Lower lobe of right lung (tissue), 2 donors: ENCODE measurements at places on chromosomes 16 and 17. TPM values are rescaled to one million over a fixed set of nuclear protein-coding genes. Genes with fewer than 3 reads are reported as not detected.

DNA sequence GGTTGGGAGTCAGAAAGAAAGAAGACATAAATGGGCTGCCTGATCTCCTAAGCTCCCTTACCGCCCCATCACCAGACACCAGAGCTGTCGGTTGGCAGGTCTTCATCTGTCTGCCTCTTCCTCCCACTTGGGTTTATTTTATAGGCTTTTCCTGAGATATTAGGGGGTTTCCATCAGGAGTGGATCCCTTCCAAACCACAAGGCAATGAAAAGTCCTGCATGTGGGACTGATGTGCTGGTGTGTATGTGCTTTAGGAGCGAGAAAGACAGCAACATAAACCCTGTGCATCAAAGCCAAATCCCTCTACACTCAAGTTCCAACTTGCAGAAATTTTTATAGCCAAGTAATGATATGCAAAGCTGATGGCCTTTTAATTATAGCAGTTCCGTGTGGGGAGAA lies 389.5 kb downstream of the SLC39A11 start:
- no peaks in the 10 kb centered on the region for H3K27me3 ChIP-seq
- no peaks in the 10 kb centered on the region for H3K4me1 ChIP-seq
- no peak overlapping the region for H3K4me3 ChIP-seq
- no peak for DNase-seq

DNA sequence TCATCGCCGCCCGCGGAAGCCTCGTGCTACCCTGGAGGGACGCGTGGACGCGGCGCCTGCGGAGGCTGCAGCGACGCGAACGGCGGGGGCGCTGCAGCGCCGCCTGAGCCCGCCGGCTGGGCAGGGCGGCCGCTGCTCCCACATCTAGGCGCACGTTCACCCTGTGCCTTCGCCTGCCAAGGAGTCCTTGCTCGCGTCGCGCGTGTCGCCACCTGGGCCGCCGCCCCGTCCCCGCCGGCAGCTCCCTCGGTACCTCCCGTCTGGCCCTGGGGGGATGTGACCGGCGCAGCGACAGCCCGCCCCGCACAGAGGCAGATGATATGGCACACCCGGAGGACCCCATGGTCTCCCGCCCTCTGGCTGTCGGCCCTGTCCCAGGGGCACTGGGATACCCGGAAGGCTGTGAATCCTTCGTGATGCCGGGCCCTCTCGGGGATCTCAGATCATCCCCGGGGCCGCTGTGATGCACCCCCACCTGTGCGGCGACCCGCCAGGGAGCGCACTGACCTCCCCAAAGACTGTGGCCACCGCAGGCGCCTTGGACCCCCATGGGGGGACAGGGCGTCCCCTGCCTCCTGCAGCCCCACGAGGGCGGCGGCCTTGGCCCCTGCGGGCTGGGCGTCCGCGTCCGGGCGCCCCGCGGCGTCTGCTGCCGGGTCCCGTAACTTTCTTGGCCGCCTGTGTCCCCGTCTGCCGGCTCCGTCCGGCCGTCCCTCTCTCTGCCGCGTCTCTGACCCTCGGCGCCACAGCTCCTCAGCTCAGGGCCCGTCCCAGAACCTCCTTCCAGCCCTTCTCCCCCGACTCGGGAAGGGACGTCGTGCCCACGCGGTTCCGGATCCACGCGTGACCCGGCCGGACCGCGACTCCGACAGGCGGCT lies 689 bp upstream of the TBC1D24 start:
- H3K4me1 ChIP-seq, result peaks cover 40% of the 10 kb centered on the region
- DNase-seq, result peak; percentile 69
- peak overlapping the region; percentile 84 for H3K27ac ChIP-seq

- peak overlapping the region; percentile 90 for H3K27ac ChIP-seq
- H3K4me1 ChIP-seq, result peaks cover 43% of the 10 kb centered on the region
- H3K36me3 ChIP-seq, result peaks cover 38% of the 10 kb centered on the region
- peak overlapping the region; percentile 88 for H3K4me3 ChIP-seq
- no peaks in the 10 kb centered on the region for H3K27me3 ChIP-seq
Measured at GRCh38 chr16:30892670-30893416, 1.0 kb downstream of the BCL7C start.

DNA sequence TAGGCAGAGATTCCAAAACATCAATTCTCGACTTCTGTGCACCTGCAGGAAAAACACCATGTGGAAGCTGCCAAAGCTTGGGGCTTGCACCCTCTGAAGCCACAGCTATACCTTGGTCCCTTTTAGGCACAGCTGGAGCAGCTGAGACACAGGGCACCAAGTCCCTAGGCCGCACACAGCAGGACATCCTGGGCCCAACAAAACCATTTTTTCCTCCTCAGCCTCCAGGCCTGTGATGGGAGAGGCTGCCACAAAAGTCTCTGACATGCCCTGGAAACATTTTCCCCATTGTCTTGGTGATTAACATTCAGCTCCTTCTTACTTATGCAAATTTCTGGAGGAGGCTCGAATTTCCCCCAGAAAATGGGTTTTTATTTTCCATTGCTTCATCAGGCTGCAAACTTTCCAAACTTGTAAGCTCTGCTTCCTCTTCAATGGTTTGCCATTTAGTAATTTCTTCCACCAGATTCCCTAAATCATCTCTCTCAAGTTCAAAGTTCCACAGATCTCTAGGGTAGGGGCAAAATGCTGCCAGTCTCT lies 24.3 kb upstream of the COL1A1 start:
- H3K36me3 ChIP-seq, result no peaks in the 10 kb centered on the region
- H3K27ac ChIP-seq, result no peak overlapping the region
- no peak overlapping the region for H3K4me3 ChIP-seq

DNA sequence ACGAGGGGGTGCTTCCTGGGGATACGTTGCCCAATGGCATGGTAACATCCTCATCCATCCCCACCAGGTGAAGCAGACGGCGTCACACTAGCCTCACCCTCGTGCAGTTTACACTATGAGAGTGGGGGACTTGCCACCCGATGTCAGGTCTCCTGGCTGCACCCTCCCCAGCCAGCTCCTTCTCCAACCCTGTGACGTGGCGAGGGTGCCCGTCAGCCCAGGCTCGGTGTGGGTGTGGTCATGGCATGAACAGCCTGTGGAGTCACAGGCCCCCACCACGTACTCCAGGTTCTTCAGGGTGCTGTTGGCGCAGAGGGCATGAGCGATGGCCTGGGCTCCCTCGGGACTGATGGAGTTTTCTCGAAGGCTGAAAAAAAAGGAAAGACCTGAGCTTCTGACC lies 28.3 kb downstream of the NLRC3 start:
- no peaks in the 10 kb centered on the region for H3K27me3 ChIP-seq
- no peak for DNase-seq
- H3K27ac ChIP-seq, result no peak overlapping the region
- H3K4me1 ChIP-seq, result no peaks in the 10 kb centered on the region
- H3K4me3 ChIP-seq, result no peak overlapping the region

DNA sequence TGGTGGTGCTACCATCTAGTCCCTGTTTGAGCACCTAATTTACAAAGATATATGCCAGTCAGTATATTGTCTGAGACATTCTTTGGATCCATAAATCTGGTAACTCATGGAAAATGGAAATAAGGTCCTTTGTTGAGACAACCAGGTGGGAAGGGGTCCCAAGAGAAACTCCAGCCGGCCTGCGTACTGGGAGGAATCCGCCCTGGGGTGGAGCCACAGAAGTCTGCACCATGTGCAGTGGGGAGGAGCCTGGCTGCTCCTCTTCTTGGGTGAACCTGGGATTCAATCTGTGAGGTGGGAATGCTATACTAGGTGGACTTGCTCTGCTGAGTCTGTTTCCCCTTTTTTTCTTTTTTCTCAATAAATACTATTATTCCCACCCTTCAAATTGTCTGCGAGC lies 339.2 kb upstream of the TNRC6C start:
- no peak overlapping the region for H3K4me3 ChIP-seq
- no peaks in the 10 kb centered on the region for H3K36me3 ChIP-seq
- DNase-seq, result no peak
- no peak overlapping the region for H3K27ac ChIP-seq

GRCh38 chr16:27515874-27516353 lies 33.8 kb downstream of the GTF3C1 start:
- DNase-seq, result no peak
- peaks cover 81% of the 10 kb centered on the region for H3K36me3 ChIP-seq
- peaks cover 6% of the 10 kb centered on the region for H3K4me1 ChIP-seq
- no peak overlapping the region for H3K27ac ChIP-seq

DNA sequence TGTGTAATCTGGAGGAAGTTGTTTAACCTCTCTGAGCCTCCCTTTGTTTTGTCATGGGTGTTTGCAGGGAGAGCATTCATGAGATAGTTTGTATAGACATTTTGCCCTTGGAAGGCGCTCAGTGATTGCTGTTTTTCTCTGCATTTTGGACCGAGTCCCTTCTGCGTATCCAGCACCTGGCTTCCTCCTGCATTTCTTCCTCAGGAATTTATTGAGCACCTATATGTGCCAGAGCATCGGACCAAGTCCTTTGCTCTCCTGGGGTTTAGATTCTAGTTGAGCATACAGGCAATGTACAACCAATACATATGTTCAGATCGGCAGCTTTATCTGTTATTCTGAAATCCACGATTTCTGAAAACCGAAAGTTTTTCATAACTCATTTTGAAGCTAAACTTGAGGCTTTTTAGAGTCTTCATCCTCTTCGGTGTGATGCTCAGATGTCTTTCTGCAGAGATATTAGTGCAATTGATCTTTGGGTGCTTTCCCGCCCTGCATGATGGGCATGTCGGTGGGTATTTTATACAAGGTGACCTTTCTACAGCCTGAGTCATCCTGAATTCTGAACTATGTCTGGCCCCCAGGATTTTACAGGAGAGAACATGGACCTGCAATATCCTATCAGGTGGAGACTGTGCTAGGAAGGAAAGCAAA lies 4.1 kb downstream of the IL4R start:
- no peaks in the 10 kb centered on the region for H3K27me3 ChIP-seq
- peak overlapping the region; percentile 100 for H3K27ac ChIP-seq
- H3K4me1 ChIP-seq, result peaks cover 87% of the 10 kb centered on the region

- H3K4me3 ChIP-seq, result no peak overlapping the region
- no peak overlapping the region for H3K27ac ChIP-seq
- H3K4me1 ChIP-seq, result no peaks in the 10 kb centered on the region
- H3K36me3 ChIP-seq, result no peaks in the 10 kb centered on the region
Measured at GRCh38 chr17:51537996-51538550, 277.7 kb downstream of the UTP18 start.

- no peak overlapping the region for H3K27ac ChIP-seq
- H3K4me1 ChIP-seq, result peaks cover 9% of the 10 kb centered on the region
- H3K36me3 ChIP-seq, result peaks cover 24% of the 10 kb centered on the region
Measured at GRCh38 chr16:88710556-88710955, 4.3 kb downstream of the CTU2 start.

DNA sequence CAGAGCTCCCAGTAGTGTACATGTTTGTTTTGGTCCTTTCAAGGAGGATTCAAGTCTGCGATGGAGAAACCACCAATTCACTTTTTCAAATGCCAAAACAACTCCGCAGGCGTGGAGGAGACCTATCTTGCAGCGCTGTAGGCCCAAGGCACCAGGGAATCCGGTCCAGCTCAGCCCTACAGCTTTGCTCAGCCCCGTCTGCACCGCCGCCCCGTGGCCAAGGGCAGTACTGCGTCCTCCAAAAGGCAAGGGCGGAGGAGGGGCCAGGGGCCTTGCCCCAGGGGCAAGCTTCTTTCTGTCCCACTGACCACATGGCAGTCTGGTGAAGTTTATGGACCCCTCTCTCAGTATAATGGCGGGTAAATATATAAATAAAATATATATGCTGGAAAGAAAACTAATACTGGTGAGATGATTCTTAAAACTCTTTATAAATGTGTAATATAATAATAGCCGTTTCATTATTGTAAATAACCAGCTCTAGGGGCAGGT lies 709 bp upstream of the CD300LG start:
- H3K27me3 ChIP-seq, result no peaks in the 10 kb centered on the region
- no peak overlapping the region for H3K4me3 ChIP-seq
- H3K4me1 ChIP-seq, result peaks cover 21% of the 10 kb centered on the region

GRCh38 chr17:80182845-80183223 lies 13.0 kb downstream of the CARD14 start:
- H3K27me3 ChIP-seq, result no peaks in the 10 kb centered on the region
- no peaks in the 10 kb centered on the region for H3K36me3 ChIP-seq
- peaks cover 3% of the 10 kb centered on the region for H3K4me1 ChIP-seq
- no peak overlapping the region for H3K27ac ChIP-seq
- DNase-seq, result no peak

GRCh38 chr17:76840443-76840767 lies 27.8 kb upstream of the MGAT5B start:
- H3K27ac ChIP-seq, result no peak overlapping the region
- H3K27me3 ChIP-seq, result peaks cover 32% of the 10 kb centered on the region
- peaks cover 14% of the 10 kb centered on the region for H3K4me1 ChIP-seq
- no peak for DNase-seq
- H3K36me3 ChIP-seq, result no peaks in the 10 kb centered on the region

DNA sequence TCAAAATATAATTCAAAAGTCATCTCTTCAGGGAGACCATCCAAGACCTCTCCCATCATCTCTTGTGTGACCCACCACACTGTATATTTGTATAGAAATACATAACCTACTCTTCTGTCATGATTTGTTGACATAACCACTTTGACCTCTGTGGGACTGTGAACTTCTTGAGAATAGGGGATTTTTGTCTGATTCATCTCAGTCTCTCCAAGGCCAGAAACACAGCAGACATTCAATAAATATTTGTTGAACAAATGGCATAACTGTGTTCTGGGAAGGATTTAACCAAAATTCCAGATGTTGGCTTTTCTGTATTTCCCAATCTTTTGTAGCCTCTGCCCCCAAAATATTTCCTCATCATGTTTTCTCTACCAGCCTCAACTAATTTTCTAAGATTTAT lies 169.7 kb downstream of the CDH11 start:
- no peak overlapping the region for H3K4me3 ChIP-seq
- H3K36me3 ChIP-seq, result peaks cover 5% of the 10 kb centered on the region
- no peak overlapping the region for H3K27ac ChIP-seq
- no peaks in the 10 kb centered on the region for H3K27me3 ChIP-seq
- DNase-seq, result no peak

DNA sequence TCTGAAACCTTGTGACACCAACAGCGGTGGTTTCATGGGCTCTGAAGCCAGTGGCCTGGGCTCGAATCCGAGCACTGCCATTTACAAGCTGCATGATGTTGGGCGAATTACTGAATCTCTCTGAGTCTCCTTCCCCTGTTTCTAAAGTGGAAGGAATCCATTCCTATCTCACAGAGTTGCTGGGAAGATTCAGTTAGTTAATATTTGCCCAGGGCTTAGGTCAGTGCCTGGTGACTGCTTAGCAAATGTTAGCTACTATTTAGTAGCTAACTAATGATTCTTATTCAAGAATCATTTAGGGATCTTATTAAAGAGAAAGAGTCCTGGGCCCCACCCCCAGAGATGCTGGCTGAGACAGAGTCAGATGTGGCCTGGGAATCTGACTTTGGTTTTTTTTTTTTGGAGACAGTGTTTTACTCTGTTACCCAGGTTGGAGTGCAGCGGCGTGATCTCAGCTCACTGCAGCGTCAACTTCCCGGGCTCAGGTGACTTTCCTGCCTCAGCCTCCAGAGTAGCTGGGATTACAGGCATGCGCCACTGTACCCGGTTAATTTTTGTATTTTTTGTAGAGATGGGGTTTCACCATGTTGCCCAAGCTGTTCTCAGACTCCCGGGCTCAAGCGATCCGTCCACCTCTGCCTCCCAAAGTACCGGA lies 33.6 kb upstream of the RAI1 start:
- no peaks in the 10 kb centered on the region for H3K36me3 ChIP-seq
- H3K4me1 ChIP-seq, result no peaks in the 10 kb centered on the region
- H3K27me3 ChIP-seq, result no peaks in the 10 kb centered on the region
- no peak overlapping the region for H3K4me3 ChIP-seq
- H3K27ac ChIP-seq, result no peak overlapping the region

GRCh38 chr17:83109793-83110645 lies 30.6 kb downstream of the METRNL start:
- H3K4me1 ChIP-seq, result peaks cover 29% of the 10 kb centered on the region
- H3K27ac ChIP-seq, result peak overlapping the region; percentile 73
- H3K4me3 ChIP-seq, result peak overlapping the region; percentile 39
- no peaks in the 10 kb centered on the region for H3K27me3 ChIP-seq

Gene NUPR1
- 302 TPM for total RNA-seq

Gene SDR42E2
- 0.24 TPM for total RNA-seq

Gene KRT24
- total RNA-seq, result not detected

Gene WNK4
- 0.47 TPM for total RNA-seq

Gene EME1
- 1.8 TPM for total RNA-seq

Gene KRTAP4-4
- not detected for total RNA-seq

Gene SLC6A2
- total RNA-seq, result not detected
